ENCODE measurements at places on chromosomes 13 and 19.

DNA sequence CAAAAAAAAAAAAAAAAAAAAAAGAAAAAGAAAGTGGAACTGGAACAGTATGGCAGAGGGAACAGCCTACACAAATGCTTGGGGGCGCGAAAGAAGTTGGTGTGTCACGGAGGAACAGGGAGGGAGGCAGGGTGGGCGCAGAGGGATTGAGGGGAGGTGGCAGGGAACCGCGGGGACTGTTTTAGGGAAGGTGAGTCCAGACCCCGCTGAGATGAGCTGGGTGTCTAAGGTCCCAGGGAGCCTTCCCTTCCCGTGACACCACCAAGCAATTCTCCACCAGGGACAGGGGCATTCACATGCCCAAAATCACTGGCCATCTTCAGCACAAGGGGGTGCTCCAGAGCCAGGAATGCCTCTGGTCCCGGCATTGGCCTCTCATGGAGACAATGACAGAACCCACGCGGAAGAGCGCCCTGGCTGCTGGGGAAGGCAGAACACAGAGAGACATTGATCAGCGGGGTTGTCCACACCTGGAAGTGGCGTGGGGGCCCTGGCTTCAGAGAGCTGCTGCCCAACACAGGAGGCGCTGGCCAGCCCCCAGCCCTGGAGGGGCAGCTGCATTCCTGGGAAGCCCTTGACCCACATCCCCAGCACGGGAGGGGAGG, 6.9 kb downstream of the PEAK3 start:
- DNase-seq: no peak

- no peak for DNase-seq
Observed at GRCh38 chr19:21158523-21159135, 16.8 kb downstream of the ZNF431 start.

GRCh38 chr13:43153436-43154090, 130.2 kb downstream of the DNAJC15 start:
- DNase-seq: no peak

DNA sequence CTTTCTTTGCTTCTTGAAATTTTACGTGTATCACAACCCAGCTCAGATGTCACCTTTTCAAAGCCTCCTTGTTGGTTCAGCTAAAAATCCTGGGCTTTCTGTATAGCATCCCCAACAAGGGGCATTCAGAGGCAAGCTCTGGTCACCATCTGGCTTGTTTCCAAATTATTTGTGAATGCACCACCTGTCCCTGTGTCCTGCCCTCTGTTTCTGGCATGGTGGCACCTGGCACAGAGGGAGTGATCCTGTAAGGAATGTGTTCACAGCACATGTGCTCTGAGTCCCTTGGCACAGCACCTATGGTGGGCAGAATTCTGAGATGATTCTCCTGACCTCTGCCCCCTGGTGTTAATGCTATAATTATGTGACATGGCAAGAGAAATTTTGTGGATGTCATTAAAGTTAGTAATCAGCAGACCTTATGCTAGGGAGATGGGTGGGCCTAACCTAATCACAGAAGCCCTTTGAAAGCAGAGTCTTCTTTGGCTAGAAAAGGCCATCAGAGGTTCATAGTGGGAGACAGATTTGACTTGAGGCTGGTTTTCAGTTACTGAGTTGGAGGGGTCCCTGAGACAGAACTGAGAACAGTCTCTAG, 76.3 kb downstream of the ZNF429 start:
- no peak for DNase-seq

GRCh38 chr19:5143471-5144411, 174.8 kb downstream of the KDM4B start:
- DNase-seq: no peak

DNA sequence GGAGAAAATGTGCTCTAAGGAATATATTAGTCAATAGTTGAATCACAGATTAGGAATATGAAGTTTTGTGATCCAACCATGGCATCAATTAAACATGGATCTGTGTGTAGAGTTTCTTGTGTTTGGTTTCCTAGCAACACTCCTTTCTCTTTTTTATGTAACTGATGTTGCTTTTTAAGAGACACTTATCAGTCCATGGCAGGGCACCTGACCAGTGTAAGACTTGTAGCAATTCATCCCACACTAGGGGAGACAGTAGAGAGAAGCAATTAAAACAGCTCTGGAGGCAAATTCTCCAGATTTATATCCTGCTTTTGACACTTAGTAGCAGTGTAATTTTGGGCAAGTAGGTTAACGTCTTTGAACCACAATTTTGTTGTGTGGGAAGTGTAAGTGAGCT, 1229.0 kb downstream of the PCDH9 start:
- no peak for DNase-seq

DNA sequence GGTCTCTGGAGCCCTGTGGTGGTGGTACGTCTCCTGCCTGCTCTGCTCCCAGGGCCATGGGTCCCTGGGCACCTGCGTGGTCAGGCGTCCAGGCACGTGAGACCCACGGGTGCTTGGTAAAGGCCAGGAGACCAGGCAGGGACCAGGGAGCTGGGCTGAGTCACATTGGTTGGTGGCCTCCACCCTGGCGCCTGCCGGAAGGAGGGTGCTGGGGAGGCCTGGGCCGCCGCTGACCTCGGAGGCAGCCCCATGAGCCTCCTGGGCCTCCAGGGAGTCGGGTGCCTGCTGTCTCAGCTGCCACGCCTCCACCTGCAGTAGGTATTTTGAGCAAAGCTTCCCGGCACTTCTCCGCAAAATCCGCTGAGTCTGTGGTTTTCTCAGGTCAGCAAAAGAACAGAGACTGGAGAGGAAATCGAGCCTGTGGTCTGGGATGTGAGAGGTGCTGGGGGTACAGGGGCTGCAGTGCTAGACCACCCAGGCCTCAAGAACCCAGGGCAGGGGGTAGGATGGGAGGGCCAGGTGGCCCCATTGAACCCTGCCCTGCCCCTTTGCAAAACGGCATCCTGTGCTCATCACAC, 3.6 kb upstream of the PLK5 start:
- no peak for DNase-seq

DNA sequence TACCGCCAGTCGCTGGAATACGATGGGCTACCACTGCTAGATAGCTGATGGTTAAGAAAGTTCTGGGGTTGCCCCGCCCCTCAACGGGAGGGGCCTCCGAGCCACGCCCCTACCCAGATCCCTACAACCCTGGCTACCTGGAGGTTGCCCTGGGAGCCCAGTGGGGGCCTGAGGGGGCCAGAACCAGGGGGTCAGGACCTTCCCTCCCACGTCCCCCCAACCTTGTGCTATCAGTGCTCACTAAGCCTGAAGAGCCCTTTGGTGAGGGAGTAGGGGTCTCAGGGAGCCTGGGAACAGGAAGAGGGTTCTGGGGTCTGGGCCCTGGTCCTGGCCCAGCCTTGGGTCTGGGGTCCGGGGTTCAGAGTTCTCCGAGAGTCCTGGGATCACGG, 8.9 kb downstream of the OCEL1 start:
- no peak for DNase-seq

DNA sequence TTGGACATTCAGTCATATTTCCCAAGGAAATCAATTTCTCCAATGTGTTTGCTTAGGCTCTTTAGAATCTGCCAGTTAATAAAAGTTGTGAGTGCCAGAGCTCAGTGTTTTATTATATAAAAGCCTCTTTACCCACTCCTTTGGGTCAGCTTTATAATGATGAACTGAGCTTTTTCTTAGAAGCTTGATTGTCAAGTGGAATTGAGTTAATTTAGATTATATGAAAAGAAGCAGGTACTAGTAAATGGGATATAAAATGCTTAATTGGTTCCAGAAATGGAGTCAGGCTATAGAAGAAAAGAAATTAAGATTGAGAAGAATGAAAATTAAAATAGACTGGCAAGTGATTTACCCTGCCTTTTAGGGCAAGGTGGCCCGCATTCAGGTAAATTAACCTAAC, 363.2 kb downstream of the SLITRK6 start:
- no peak for DNase-seq

GRCh38 chr13:46668302-46668720, 115.3 kb downstream of the LRCH1 start:
- no peak for DNase-seq

DNA sequence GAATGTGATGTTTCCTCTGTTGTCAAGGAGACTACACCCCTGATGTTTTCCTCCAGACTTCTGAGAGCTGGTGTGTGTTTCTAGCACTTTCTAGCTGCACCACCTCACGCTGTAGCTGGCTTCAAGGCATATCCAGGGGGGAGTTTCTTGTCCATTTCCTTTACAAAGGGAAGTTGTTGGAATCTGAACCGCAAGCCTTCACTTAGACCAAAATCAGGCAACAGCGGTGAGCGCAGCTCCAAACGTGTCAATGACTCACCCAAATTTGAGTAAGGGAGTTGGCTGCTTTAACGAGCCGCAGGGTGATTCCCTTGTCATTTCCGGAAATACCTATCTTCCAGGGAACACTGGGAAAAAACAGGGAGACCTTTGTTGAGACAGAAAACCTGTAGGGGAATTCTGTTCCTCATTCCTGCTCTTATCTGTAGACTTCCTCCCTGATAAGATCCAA, 2.5 kb downstream of the LDLR start:
- DNase-seq: no peak

DNA sequence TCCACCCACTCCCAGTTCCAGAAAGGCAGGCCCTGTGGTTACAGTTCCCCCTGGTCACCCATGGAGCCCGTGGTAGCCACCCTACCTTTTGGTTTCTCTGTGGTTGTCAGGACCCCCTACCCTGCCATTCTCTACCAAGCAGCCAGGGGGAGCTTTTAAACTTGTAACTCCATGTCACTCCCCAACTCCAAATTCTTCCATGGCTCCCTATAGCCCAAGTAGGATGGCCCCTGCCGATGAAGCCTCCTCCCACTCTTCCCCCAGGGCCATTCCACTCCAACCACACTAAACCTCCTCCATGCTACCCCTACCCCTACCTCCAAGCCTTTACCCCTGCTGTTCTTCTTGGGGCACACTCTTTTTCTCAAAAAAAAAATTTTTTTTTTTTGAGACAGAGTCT, 2.2 kb downstream of the S1PR2 start:
- no peak for DNase-seq

DNA sequence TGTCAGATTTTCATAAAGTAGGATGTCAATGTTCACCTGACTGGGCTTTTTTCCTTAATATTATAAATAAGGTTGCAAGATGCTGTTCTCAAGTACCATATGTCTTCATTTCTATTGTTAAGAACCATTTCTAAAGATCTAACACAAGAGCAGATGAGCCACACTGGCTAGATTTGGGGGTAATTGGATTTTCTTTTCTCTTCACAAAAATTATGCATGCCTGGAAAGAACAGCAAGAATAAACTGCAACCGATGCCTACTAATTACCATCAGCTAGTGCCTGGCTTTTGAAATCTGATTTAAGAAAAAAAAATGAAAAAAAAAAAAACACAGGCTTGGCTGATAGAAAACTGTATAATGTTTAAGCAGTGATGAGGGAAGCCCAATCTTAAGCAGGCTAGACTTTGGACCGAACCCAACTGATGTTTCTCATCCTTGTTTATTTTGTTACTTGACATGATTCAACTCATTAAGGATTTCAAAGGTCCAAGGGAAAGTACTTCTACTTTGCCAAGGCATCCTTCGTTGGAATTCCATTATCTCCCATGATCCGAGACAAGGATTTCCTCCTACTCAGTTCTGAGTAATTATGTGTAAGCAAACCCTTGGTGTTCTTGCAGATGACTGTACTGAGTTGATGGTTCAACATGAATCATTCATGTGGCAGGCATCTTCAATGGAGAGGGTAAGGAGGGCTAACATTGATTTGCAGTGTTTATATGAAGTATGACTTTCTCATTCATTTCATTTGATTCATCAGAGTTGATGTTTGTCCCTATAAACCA, 300.5 kb downstream of the SPRY2 start:
- no peak for DNase-seq

GRCh38 chr13:67023130-67023876, 206.8 kb downstream of the PCDH9 start:
- DNase-seq: no peak

- no peak for DNase-seq
Observed at GRCh38 chr19:37691881-37692504, 27.6 kb downstream of the ZNF607 start.

GRCh38 chr19:52226652-52227051, 36.8 kb downstream of the PPP2R1A start:
- DNase-seq: no peak

DNA sequence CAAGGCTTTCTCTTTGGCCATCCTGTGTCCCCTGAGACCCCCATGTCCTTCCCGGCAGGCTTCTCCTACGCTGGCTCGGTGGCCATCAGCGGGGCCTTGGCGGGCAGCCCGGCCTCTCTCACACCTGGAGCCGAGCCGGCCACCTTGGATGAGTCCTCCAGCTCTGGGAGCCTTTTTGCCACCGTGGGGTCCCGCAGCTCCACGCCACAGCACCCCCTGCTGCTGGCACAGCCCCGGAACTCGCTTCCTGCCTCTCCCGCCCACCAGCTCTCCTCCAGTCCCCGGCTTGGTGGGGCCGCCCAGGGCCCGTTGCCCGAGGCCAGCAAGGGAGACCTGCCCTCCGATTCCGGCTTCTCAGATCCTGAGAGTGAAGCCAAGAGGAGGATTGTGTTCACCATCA, 14.2 kb downstream of the PLEKHJ1 start:
- DNase-seq: no peak

- DNase-seq: no peak
Observed at GRCh38 chr13:76683854-76684253, 202.4 kb downstream of the KCTD12 start.

DNA sequence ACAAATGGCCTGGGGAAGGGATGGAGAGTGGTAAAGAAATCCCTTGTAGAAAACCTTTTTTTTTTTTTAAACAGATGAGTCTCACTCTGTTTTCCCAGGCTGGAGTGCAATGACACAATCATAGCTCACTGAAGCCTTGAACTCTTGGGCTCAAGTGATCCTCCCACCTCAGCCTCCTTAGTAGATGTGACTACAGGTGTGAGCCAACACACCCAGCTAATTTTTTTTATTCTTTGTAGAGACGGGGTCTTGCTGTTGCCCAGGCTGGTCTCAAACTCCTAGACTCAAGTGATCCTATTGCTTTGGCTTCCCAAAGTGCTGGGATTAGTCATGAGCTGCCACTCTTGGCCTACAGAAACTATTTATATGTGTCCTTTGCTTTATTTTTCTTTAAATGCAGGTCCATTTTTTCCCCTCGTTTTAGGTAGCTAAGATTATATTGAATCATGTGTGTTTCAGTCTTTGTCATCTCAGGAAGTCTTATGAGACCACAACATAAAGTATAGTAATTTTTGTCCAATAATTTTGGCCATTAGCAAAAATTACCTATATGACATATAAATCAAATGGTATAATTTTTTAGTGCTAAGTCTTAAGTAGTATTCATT, 10.5 kb downstream of the LPAR6 start:
- DNase-seq: no peak

GRCh38 chr13:48775285-48775684, 121.6 kb downstream of the CYSLTR2 start:
- no peak for DNase-seq

GRCh38 chr13:59236944-59237343, 926.8 kb downstream of the DIAPH3 start:
- no peak for DNase-seq

- no peak for DNase-seq
Observed at GRCh38 chr19:6531163-6531955, 533 bp downstream of the TNFSF9 start.

Measured in NCI-H2081 treated with DMSO at 0.1 percent for 48 hours (cell line).